ENCODE measurements at places on chromosomes 12 and 14. TPM values are rescaled to one million over a fixed set of nuclear protein-coding genes. Genes with fewer than 3 reads are reported as not detected.

DNA sequence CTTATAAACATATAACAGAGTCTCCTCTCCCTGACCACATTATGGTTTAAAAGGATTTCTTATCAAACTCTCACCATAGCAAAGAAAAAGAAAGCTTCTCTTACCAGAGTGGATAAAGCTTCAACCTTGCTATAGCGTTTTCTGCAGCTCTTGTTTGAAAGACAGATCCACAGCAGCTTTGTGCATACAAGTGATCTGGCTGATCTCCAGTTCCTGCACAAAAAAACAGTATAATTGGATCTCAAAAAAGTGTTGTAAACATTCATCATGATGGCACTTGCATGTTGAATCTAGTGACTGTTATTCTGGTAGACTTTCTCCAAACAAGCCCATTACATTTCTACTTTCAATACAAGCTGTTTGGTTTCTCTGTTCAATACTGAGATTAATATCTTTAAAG, 178.9 kb upstream of the MGAT4C start:
- peak; percentile 3 for DNase-seq

DNA sequence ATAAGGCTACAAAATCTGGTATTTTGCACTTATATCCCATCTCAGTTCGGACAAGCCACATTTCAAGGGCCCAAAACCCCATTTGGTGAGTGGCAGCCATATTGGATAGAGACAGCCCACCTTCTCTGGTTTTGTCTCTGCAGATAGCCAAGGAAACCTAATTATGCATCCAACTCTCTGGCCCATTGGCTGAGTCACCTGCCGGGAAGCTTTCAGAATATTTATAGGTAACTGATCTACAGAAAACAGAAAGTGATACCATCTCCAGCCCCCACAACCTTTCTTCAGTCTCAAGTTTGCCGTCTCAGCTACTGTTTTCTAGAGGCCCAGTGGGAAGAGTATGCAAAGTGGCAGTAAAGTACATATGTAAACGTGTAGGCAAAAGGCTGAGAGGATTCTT, 33.7 kb upstream of the PPP1CC start:
- no peak for DNase-seq

GRCh38 chr12:126993898-126994297, 1273.1 kb upstream of the TMEM132C start:
- no peak for DNase-seq

- DNase-seq, result peak; percentile 57
These were observed 29.6 kb downstream of the EEA1 start for GRCh38 chr12:92899386-92900001.

GRCh38 chr12:30761730-30762129, 7.0 kb upstream of the CAPRIN2 start:
- DNase-seq, result no peak

DNA sequence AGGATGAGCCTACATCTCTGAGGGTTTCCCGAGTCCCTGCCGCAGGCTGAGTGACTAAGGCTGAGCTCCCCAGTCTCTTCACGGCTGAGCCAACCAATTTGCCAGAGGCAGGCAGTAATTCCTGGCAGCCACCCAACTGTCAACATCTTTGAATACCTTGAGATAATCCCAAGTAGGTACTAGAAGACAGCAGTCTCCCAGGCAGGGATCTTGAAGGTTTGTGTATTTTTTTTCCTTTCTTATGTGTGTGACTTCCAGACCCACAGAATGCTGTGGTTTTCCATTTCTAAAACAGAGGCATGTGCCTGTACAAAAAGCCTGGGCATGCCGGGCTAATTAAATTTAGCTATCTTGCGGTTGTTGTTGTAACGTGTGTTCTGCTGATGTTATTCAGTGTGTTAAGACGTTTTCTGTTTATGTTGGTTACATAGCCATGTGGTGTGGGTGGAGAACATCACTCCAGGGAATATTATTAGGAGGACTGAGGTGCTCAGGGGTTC, 155.5 kb downstream of the ANO2 start:
- DNase-seq, result no peak

- no peak for DNase-seq
These were observed 9.5 kb downstream of the DCN start for GRCh38 chr12:91173124-91173523.

Gene PRH2
- not detected for total RNA-seq

Gene C3AR1
- not detected for total RNA-seq

Gene ADAM21
- total RNA-seq, result 0.06 TPM

Gene B4GALNT3
- total RNA-seq, result 2.3 TPM

Gene ALKBH1
- total RNA-seq, result 11.3 TPM

Gene EML1
- 19.2 TPM for total RNA-seq

Gene P2RX7
- total RNA-seq, result not detected

Data from G401 (cell line).